Panc1 (cell line): ENCODE measurements at places on chromosomes 4 and X. TPM values are rescaled to one million over a fixed set of nuclear protein-coding genes. Genes with fewer than 3 reads are reported as not detected.

Gene RNF4
- 55.0 TPM for total RNA-seq

Gene GPM6B
- not detected for total RNA-seq

Gene CASP6
- 15.2 TPM for total RNA-seq

Gene FAM53A
- total RNA-seq = 7.0 TPM

Gene PPEF2
- total RNA-seq = not detected

Gene GNRHR
- total RNA-seq = not detected

Gene NPNT
- total RNA-seq = 1.9 TPM

Gene PPBP
- total RNA-seq = not detected

Gene ARHGAP24
- total RNA-seq = 17.4 TPM

Gene RHOXF1
- total RNA-seq = 0.41 TPM

Gene HTR2C
- not detected for total RNA-seq

Gene PSAPL1
- total RNA-seq = not detected

Gene PNMA6F
- not detected for total RNA-seq
